ENCODE measurements at places on chromosomes 4 and X.

DNA sequence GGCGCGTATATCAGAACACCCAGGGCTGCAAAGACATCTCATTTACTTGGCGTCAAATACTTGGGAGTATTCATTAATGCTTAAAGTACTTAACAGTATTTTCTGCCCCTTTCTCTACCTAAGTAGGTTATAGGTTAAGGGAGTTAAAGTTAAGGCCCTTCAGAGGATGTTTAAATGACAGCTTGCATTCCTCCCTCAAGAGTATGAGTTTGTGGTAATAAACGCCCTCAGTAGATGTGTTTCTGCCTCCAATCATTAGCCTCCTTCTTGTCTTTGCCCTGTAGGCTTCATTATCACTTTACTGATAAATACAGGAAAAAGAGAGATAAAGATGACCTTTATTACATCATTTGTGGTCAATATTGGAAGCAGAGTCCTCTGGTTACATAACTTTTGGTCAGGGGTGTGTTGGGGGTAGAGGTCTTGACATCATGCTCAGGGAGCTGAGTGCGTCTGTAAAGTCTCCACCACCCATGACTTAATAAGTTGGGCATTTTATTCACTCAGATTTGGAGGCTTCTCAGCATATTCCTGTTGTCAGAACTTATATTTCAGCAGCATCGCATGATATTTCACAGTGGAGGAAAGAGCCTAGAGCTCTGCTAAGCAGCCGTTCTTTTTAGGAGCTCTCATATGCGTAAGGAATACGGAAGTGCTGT is 145.9 kb downstream of the CPE start:
- DNase-seq, result no peak

- DNase-seq, result no peak
These were observed 675 bp downstream of the L1CAM start for GRCh38 chrX:153885208-153885787.

DNA sequence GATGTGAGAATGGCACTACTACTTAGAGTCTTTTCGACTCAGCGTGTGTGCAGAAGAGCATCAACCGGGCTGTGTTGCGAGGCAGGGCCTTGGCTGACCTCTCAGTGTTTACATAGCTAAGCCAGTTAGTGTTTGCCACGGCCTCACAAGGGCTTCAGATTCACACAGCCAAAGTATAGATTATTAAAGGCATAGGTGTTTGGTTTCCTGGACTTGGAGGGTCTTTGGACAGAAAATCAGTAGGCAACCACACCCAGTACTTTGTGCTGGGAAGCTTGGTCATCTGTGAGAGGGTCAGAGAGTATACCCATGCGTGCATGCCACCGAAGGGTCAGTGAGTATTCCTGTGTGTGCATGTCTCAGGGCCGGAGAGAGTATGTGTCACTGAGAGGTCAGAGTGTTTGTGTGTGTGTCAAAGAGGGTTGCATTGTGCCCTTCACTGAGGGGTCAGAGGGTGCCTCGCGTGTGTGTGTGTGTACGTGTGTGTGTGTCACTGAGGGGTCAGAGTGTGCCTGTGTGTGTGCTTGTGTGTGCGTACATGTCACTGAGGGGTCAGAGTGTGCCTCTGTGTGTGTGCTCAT is 69.7 kb upstream of the MSANTD1 start:
- DNase-seq, result no peak

DNA sequence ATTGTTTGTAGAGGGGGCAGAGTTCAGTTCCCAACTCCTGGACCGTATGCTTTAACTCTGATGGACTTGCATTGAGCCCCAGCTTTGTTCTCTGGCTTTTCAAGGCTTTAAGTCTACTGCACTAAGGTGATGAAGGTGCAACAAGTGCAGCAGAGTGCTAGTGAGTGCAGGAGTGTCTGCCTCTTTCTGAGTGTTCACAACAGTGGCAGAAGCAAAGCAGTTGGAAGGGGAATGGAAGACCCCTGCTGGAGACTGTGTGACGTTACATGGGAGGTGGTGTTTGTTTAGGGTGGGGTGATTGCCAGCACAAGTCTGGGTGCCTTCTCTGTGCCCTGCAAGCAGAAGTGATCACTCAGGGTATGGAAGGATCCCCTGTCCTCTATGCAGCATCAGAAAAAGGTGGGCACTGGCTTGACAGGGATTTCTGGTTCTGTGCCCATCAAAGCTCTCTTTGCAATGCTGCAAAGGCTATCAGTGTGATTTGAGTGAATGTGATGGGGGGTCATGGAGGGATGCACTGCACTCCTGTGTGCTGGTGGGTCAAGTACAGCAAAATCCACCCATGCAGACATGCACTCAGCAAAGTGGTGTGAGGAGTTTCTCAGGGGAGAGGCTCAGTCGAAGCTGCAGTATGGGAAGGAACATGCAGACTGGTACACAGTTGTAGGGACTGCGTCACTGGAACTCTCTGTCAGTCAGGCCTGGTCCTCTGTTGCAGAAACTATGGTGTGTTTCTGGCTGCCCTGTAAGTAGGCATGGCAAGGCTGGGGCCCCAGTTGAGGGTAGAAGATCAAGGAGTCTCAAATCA is 70.9 kb upstream of the UGT2B7 start:
- DNase-seq, result no peak

DNA sequence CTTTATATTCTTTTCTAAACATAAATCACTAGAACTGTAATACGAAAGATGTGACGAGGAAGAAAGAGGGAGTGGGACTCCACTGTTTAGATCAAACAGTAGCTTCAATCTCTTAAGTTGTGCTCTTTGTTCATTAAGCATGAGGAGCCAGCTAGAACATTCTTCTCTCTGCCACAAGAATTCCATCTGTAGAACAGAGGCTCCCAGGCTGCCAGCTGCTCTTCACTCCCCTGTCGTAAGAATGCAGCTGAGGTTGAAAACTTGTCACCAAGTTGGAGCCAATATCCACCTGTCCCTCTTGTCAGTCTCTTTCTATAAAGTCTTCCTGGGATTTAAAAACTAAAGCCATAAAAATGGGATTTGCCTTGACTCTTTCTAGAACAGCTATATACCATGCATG is 65.0 kb upstream of the SEC24B start:
- no peak for DNase-seq

DNA sequence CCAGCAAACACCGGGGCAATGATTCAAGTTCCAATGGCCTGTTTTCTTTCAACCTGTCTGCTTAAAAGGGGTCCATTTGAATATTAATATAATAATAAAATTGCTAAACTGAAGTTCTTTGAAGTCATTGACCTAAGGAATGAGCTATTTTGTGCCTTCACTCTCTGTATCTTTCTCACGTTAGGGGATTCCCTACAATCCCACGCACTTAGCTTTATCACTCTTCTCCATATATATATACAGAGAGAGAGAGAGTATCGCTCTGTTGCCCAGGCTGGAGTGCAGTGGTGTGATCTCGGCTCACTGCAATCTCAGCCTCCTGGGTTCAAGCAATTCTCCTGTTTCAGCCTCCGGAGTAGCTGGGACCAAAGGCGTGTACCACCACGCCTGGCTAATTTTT is 83.9 kb upstream of the NWD2 start:
- no peak for DNase-seq

- DNase-seq, result no peak
These were observed 14.6 kb downstream of the USP11 start for GRCh38 chrX:47247206-47247998.

DNA sequence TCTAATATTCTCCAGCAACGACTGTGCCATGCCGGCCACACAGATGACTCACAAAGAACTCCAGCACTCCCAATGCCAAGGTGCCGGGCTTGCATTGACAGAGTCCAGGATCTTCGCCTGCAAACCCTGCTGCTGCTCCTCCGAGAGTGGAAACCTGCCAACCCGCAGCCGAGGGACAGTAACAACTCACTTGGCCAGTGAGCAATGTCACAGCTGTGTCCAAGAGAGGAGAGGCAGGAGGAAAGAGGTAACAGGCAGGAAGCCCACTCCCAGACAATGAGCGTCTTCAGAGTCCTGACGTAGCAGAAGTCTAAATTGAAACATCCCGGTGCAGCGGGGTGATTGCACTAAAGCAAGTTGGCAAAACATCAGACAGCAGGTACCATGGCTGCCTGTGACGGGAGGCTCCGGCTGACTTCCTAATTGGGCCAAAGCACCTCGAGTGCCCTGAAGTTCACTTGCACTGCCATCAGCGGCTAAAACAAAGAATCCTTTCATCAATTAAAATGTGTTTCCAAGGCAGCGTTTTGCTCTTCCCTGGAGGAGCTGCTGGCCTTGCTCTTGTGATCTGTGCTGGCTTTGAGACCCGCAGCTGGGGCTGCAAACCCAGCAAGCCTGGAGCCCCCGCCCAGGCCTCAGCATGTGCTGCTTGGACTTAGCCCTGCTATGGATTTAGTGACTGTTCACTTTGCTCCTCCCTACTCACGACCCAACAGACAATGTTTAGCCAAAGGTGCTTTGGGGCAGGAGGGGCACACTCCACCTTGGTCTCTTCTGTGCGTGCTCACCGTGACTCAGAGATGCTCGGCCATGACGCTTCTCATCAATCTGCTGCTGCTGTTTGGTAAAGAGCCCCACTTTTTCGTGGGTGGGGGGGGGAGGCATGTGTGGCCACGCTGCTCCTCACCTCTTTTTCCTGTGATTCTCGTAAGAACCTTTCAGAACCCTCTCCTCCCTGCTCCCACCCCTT is 36.5 kb downstream of the DCTD start:
- DNase-seq, result no peak

DNA sequence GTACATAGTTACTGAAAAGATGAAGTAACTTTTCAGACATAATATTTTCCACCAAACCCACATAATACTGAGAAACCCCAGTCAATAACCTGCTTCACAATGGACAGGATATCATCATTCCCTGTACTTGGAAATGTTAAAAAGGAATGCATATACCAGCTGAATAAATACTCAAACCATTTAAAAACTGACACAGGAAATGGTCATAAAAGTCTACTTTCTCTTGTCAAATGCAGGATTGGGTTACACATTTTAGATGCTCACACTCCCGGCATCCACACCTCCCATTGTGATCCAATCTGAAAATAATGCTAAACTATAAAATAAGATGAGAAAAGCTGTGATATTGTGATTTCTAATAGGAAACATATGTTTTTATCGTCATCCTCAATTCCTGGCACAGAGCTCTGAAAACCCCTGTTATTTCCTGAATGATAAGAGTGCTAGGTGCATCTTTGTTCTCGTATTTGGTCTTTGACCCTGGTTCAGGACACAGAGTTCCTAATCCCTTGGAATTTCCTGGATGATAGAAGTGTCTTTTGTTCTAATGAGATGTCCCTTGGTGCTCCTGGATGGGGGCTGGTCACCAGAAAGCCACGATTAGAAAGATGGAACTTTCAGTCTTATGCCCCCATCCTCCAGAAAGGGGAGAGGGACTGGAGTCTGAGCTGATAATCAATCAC is 821.3 kb downstream of the TRIML1 start:
- no peak for DNase-seq

- no peak for DNase-seq
These were observed 67.0 kb downstream of the NHS start for GRCh38 chrX:17441965-17442364.

DNA sequence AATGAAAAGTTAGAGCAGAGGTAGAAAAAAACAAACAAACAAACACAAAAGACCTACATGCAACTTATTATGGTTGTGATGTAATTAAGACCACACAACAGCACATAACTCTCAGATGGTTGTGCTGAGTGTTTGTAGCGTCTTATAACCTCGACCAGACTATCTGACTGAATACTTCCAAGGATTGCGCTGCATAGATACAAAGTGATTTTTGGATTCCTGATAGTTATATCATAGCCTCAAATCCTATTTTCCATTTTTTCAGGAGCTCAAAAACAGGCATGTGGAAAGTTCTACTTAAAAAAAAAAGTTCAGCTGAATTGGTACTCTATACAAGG is 236.1 kb downstream of the SPRY1 start:
- DNase-seq, result no peak

- no peak for DNase-seq
These were observed 252.7 kb downstream of the OPHN1 start for GRCh38 chrX:68180579-68180978.

GRCh38 chr4:145784036-145784435 is 104.1 kb downstream of the C4orf51 start:
- no peak for DNase-seq

GRCh38 chrX:153925739-153926551 is at the start of gene ARHGAP4:
TSS of gene ARHGAP4 (minus strand) at chrX:153926264. CDS start at chrX:153926202, 62 bp downstream.
- DNase-seq, result no peak

DNA sequence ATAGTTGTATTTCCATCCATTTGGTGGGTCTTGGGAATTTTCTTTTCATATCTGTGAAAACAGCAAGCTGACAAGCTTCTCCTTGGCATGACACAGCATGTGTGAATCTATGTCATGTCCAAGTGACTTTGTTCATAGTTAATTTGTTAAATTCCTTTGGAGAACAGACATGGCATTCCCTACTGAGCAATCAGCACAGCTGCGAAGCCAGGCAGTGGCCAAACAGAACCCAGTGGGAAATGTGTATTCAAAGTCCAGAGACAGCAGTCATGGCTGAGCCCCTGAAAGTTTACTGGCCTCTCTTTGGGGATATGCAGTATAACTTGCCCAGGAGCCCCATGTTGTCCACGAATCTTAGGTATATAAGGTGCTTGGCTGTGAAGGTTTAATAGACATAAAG is 474.7 kb downstream of the NKX6-1 start:
- no peak for DNase-seq

Measured in NCI-H2081 treated with DMSO at 0.1 percent for 48 hours (cell line).